ENCODE measurements at places on chromosomes 16 and 17. TPM values are rescaled to one million over a fixed set of nuclear protein-coding genes. Genes with fewer than 3 reads are reported as not detected.

KREMEN2 gene
- polyA plus RNA-seq, result not detected

CCDC200 gene
- polyA plus RNA-seq, result not detected

DNA sequence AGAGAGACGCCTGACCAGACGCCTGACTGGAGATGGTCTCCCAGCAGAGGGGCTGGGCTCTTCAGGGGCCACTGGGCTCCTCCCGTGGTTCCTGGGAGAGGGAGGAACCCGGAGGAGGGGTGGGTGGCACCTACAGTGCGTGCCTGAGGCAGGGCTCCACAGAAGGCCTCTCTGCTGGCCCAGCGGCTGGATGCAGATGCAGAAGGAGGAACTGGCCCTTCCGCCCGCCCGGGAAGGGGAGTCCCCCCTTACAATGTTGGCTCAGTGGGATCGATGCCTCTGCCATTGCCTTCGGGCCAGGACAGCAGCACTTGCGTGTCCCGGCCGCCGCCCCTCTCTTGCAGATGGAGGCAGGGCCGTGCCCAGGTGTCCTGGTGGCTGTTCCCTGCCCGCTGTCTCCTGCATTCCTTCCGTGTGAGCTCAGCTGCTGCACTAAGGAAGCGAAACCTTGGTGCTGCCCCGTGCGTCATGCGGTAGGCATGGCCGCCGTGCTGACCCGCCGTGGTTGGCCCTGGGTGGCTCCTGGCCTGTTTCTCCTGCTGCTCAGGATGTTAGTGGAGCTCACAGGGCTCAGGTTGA is 15.1 kb downstream of the BAIAP2 start:
- DNase-seq, result no peak

GRCh38 chr17:57107498-57108101 is 22.6 kb downstream of the AKAP1 start:
- DNase-seq, result no peak

GRCh38 chr17:58059141-58059540 is 24.1 kb upstream of the DYNLL2 start:
- no peak for DNase-seq

GRCh38 chr16:74297145-74297665 is 591 bp downstream of the PSMD7 start:
- DNase-seq, result peak; percentile 55

Data from adrenal gland (tissue), 19 donors.